NCI-H1092 treated with DMSO at 0.1 percent for 48 hours (cell line): ENCODE measurements at places on chromosomes 6 and 20.
A peak's percentile ranks its signal among the peaks of the same experiment; 100 is the strongest.

- DNase-seq = no peak
These were observed 43.6 kb upstream of the ASCC3 start for GRCh38 chr6:100924534-100925227.

DNA sequence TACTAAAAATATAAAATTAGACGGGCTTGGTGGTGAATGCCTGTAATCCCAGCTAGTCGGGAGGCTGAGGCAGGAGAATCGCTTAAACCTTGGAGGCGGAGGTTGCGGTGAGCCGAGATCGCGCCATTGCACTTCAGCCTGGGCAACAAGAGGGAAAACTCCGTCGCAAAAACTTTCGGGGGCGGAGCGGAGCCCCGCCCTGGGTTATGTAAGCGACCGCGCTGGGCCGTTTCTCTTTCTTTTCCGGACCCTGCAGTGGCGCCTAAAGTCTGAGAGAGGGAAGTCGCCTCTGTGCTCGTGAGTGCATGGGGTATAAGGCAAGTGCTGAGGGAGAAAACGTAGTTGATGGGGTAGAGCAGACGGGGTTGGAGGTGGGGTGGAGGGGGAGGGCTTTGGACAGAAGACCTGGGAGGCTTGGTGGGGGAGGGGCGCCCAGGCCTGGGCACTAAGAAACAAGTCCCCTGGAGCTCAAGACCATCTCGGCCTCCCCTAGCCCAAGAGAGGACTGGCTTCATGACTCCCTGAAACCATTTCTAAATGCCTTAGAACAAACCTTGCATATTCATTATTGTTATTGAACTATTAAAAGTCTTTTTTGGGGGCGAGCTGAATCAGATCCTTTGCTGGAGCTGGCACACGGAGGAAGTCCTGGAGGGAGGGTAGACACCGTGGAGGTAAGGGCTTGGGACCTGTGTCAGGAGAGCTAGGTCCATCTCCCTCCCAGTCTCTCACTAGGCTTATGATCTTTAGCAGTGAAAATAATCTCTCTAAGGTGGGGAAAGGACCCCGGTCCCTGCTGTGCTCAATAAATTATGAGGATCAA lies 2.7 kb upstream of the MICA start:
- DNase-seq = no peak

DNA sequence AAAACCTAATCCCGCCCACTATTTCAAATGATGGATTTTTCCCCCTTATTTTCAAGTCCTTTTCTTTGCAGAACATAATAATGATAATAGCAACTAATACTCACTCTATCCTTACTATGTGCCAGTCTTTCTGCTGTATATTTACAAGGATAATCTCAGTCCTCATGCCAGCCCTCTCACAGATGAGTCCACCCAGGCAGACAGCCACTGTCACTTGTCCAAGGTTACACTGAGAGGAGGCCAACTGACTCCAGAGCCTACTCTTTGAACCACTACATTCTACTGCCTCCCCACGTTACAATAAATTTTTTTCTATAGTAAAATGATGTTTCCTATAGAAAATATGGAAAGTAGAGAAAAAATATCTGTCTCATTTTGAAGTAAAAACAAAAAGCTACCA lies 30.9 kb downstream of the ELOVL5 start:
- no peak for DNase-seq

GRCh38 chr20:38267296-38267695 lies 6.8 kb upstream of the KIAA1755 start:
- no peak for DNase-seq

DNA sequence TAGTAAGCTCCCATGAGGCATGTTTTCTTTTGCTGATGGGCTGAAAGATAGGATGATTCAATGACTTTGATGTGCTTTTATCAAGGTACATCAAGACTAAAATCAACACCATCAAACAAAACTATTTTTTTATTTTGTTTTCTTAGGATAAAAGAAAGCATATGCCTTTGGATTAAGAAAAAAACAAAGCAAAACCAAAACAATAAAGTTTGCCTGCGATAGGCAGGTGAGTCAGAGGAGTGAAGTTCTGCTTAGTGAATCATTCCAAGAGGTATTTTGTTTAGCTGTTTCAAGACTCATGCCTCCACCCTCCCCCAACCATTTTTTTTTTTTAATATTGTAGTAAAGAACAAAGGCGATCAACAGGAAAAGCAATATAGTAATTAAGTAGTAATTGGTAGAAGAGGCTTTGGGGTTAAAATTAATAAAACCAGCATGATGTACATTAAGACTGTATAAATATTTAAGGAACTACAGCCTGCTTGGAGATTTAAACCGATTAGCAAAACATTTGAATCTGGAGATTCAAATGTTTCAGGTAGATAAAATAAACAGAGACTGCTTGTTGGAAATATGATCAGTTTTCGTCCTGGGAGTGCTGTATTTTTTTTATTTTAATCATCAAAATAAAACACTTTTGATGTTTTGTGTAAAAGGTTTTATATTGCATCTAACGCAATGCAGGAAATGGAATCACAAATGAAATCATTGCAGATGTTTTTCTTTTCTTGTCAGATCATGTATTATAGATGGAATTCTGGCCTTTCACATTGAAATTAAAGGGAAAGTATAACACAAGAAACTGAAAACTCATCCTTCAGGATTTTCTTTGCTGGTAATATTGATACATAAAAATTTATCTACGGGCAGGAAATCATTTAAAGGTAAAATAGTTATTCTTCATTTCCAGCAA lies 482.3 kb upstream of the MANEA start:
- no peak for DNase-seq

DNA sequence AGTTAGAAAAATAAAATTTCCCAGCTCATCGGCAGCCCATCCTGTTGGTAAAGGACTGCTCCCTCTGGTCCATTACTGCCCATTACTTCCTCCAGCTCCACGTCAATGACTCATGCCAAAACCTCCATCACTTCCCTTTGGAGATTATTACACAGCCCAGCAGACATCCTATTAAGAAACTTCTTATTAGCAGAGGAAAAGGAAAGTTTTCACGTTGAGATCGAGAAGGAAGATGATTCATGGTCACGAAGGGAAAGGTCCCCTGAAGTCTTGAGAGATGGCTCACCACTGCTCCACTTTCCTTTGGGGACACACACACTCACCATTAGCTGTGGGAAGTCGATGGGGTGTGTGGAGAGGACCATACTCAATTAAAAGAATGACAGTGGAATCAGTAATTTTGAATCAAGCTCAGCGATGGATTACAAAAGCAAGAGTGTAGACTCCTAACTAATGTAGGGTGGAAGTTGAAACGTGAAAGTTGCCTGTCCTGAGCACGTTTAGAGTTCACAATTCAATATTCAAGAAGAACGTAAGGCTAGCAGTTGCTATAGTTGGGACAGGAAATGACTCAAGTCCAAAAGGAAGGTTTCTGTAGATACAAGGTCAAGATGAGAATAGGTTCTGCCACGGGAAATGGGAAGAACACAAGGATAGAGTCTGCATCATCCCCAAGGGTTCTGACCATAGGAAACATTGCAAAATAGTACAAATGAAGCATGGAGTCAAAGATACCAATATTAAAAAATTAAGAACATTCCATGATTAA lies 21.6 kb downstream of the SASH1 start:
- DNase-seq = no peak

DNA sequence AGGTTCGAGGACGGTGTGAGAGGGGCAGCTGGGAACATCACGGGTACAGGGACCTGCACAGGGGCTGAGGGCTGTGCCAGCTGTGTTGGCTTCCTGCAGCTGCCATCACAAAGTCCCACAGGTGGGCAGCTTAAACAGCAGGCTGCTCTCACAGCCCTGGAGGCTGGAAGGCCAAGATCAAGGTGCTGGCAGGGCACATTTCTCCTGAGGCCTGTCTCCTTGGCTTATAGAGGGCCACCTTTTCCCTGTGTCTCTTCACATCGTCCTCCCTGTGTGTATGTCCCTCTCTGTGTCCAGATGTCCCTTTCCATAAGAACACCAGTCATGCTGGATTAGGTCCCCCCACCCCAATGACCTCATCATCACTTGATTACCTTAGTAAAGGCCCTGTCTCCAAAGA lies 15.1 kb upstream of the MPC1 start:
- no peak for DNase-seq

DNA sequence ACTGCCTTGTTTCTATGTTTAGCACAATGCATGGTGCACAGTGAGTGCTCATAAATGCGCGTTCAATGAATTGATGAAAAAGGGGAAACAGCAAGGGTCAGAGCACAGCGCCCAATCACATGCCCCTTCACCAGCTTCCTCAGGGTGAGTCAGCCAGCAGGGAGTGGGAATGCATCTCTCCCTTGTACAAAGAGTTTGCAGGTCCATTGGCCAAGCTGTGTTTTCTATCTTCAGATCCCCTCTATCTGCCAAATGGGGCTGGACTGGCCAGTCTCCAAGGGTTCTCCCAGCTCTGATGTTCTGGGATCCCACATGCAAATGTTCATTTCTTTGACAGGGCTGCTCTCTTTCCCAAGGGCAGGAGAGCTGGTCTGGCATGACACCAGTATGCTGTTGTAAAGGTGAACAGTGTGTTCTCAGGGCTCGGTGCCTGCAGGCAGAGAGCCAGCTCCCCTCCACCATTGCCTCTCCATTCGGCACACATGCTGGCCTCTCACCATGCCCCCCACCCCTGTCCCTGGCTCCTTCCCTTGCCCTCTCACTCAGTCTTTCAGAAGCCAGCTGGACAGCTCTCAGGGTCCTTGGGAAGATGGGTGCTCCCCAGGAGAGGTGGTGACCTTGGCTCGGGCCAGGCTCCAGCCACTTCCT lies 25.0 kb downstream of the ANGPT4 start:
- peak; percentile 6 for DNase-seq

- DNase-seq = no peak
These were observed 168.9 kb upstream of the COL21A1 start for GRCh38 chr6:56416247-56416646.

GRCh38 chr6:160160929-160161646 lies 39.5 kb downstream of the SLC22A1 start:
- DNase-seq = no peak

DNA sequence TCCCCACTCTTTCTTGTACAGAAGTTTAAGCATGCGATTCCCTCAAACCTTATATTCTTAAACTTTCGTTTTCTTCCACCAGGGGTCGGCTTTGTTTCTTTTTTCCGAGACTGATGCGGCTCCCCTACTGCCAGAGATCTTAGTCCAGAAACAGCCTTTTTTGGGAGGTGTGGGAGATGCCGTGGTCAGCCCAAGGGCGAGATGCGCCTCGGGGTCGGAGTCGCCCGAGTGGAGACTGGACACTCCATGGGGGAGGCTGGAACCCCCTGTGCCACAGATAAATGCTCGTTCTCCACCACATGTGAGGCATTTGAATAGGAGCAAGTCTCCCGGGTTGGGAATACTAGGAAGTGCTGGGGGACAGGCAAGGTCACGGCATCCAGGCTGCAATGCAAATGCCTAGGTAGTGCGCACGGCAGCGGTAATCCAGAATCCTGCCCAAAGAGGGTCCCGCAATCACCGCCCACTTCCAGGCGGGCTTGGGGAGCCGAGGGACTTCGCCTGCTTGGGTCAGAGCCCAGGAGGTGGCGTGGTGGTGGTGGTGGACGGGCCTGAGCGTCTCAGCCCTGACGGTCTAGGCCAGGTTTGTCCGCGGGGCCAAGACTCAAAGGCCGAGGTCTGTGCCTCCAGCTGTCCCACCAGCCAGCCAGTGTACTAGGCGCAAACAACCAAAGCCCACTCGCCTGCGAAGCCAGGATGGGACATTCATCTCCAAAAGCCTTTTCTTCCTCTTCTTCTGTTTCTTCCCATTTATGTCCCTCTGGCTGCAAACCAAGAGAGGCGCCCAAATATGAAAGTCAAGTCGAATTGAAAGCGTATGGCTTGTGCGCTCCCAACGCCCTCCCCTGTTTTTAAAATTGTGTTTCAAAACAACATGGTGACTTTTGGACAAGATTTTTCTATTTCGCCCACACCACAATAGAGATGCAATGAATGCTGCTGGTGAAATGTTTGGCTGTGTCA lies 39.3 kb upstream of the OSTM1 start:
- DNase-seq = peak; percentile 6

DNA sequence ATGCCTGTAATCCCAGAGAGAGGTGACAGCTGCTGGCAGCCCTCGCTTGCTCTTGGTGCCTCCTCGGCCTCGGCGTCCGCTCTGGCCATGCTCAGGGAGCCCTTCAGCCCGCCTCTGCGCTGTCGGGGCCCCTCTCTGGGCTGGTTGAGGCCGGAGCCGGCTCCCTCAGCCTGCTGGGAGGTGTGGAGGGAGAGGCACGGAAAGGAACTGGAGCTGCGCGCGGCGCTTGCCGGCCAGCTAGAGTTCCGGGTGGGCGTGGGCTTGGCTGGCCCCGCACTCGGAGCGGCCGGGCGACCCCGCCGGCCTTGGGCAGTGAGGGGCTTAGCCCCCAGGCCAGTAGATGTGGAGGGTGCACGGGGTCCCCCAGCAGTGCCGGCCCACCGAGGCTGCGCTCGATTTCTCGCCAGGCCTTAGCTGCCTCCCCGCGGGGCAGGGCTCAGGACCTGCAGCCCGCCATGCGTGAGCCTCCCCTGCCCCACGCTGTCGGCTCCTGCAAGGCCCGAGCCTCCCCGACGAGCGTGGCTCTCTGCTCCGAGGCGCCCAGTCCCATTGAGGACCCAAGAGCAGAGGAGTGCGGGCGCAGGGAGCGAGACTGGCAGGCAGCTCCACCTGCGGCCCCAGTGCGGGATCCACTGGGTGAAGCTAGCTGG lies 34.6 kb downstream of the C6orf52 start:
- no peak for DNase-seq

GRCh38 chr6:101178748-101179147 lies 214.8 kb upstream of the GRIK2 start:
- DNase-seq = no peak

DNA sequence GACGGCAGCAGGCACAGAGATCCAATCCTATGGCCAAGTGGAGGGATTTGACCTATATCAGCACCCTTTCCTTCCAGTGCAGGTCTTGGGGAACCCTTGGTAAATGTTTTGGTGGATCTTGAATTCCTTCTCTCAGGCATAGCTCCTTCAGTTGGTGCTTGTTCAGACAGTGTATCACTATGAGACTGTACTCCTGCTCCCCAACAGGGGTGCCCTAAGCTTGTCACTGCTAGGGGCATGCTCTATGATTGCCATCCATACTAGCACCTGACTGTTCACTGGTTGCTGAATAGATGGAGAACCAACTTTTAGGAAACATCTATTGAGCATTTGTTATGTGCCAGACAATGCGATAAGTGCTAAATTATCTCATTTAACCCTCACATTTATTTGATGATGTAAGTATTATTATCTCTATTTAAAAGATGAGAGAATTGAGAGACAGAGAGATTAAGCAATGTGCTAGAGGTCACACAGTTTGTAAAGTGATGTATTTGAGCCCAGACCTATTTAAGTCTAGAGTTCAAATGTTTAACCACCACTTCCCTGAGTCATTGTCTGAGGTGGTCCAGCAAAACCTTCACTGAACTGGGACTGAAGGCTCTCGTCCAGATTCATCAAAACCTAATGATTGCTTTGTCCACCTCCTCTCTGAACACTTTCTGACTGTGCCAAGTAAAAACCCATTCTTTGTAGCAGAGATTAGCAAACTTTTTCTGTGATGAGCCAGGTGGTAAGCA lies 34.3 kb downstream of the ADGRF1 start:
- no peak for DNase-seq

GRCh38 chr20:48490961-48491831 lies 336.6 kb downstream of the PREX1 start:
- DNase-seq = no peak

- no peak for DNase-seq
These were observed 191.0 kb downstream of the ZDHHC14 start for GRCh38 chr6:157571950-157572349.

- no peak for DNase-seq
These were observed 255.4 kb downstream of the TBX18 start for GRCh38 chr6:84508981-84509380.
